T-helper 17 cell (primary cell): ENCODE measurements at places on chromosomes 7 and 10. TPM values are rescaled to one million over a fixed set of nuclear protein-coding genes. Genes with fewer than 3 reads are reported as not detected.

DNA sequence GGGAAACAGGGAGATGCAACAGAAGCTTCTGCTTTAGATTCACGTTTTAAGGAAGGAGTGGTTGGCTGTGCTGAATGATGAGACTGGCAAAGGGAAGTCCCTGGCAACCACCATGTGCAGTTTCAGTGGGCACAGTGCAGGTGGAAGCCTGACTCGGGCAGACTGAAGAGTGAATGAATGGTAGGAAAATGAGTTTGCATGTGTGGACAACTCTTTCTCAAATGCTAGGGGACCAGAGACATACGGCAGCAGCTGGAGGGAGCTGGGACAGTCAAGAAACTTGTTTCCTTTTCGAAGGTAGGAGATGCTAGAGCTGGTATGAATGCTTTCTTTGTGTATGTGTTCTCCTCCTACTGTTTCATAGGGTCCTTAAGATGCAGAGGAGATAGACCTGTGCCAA, 29.0 kb downstream of the PODXL start:
- DNase-seq = no peak

- DNase-seq = no peak
Observed at GRCh38 chr10:74912682-74913081, 86.3 kb downstream of the KAT6B start.

TMEM139 gene
- 0.86 TPM for total RNA-seq

COL28A1 gene
- total RNA-seq = 0.10 TPM

GRCh38 chr10:124374535-124375352, 44.0 kb downstream of the OAT start:
- no peak for DNase-seq

SFR1 gene
- total RNA-seq = 16.3 TPM

DNA sequence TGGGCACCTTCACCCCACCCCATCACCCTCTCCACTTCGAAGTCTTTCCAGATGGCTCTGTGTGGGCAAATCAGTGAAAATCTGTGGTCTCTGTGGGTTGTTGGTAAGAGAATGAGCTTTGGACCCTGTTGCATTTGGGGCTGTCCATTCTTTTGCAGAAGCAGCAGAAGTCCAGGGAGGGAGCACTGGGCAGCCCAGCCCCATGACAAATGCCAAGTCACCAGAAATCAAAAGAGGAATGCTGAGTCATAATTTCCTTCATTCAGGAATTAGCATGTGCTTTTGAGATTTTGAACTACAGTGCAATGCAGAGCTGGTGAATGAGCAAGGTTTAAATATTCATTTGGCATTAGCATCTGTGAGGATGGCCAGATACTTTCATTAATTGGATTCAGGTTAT, 556.2 kb downstream of the LRMDA start:
- DNase-seq = no peak

SRRM3 gene
- total RNA-seq = not detected

GRCh38 chr10:77164616-77165311, 472.8 kb downstream of the KCNMA1 start:
- DNase-seq = no peak

TUBB8 gene
- not detected for total RNA-seq

GRCh38 chr10:104680467-104681401, 39.6 kb downstream of the SORCS3 start:
- DNase-seq = no peak

BAMBI gene
- 0.92 TPM for total RNA-seq

CUZD1 gene
- total RNA-seq = 0.73 TPM

- no peak for DNase-seq
Observed at GRCh38 chr7:72337390-72338167, 74.6 kb downstream of the CALN1 start.

DNA sequence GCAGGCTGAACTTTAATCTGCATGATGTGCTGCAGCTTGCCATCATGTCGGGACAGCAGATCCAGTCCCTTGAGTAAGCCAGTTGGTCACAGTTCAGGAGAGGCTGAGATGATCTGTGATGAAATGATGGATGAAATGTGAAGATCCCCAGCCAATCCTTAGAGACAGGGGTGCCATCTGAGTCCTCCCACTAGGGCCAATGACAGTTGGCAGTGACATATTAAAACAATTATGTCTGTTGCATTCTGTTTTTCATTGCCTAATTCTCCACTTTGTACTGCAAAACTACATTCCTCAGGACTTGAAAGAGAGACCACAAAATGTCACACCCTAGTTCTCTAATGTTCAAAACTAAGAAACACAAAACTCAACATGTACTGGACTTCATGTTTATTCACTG, 66.3 kb upstream of the CAV2 start:
- DNase-seq = no peak

GRCh38 chr10:21518149-21518640, 7.3 kb downstream of the SKIDA1 start:
- no peak for DNase-seq

SNX10 gene
- total RNA-seq = 12.4 TPM

- DNase-seq = no peak
Observed at GRCh38 chr10:131829156-131829930, 71.5 kb upstream of the PPP2R2D start.

GRCh38 chr10:131635564-131636015, 265.2 kb upstream of the PPP2R2D start:
- DNase-seq = no peak

AOAH gene
- total RNA-seq = 7.0 TPM

CDNF gene
- 3.2 TPM for total RNA-seq
